Psoas muscle (tissue), 8 donors: ENCODE measurements at places on chromosomes 16 and 17. TPM values are rescaled to one million over a fixed set of nuclear protein-coding genes. Genes with fewer than 3 reads are reported as not detected.

- no peak for DNase-seq
Measured at GRCh38 chr16:49615576-49615975, 240.3 kb downstream of the ZNF423 start.

Gene SCO1
- total RNA-seq: 26.0 TPM

GRCh38 chr17:6674586-6674985, 23.0 kb downstream of the C17orf100 start:
- DNase-seq: no peak

DNA sequence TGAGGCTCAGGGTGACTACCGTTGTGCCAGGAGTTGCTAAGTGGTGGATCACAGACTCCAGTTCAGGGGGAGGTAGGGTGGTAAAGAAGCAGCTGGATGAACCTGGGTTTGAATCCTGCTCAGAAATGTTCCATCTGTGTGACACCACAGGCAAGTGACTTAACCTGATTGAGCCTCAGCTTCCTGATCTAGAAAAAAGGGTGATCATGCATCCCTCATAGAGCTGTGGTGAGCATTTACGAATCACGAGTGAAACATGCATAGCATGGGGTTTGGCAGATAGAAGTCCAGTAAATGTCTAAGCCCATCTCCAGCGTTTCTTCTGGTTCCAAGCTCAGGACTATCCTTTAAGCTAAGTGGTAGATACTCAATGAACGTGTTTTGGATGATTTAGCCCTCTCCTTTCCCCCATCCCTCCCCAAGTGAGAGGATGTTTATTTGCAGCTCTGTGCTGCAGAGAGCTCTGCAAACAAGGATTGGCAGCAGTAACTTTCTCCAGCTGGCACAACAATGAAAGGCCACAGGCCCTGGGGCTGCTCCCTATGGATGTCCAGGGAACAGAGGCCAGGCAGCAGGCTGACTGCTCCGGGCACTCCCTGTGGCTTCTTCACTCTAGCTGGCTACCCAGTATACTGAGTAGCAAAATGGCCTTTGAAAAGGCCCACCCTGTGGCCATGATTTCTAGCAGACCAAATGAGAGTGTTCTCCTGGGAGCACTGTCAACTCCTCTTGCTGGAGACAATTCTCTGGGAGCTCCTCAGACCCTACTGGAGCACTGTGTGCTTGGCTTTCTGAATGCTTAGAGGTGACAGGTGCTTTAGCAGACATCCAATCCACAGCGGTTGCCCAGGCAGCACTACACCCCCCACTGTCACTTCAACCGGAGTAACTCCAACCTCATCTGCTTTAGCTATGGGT, 21.3 kb downstream of the CA4 start:
- no peak for DNase-seq

- no peak for DNase-seq
Measured at GRCh38 chr17:64186171-64187092, 56.5 kb upstream of the ERN1 start.

- DNase-seq: no peak
Measured at GRCh38 chr17:42453439-42453838, 5.2 kb upstream of the ATP6V0A1 start.

- DNase-seq: no peak
Measured at GRCh38 chr16:85227084-85227945, 115.0 kb upstream of the CIBAR2 start.

DNA sequence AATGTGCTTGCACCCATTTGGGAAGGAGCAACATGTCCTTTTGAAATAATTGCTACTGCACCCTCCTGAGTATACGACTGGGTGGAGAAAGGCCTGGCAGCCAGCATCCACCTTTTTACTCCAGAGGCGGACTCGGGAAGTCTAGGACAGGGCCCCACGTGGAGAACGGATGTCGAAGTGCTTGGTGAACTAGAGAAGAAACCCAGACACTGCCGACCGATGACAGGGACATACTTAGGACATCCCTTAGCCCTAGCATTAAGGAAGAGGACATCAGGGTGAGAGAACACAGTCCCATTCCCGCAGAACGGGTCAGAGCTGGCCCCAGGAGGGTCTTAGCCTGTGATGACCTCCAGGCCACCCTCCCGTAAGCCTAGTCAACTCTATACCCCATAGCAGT, 3.8 kb downstream of the YBX2 start:
- DNase-seq: no peak

Gene ENDOV
- 17.9 TPM for total RNA-seq

DNA sequence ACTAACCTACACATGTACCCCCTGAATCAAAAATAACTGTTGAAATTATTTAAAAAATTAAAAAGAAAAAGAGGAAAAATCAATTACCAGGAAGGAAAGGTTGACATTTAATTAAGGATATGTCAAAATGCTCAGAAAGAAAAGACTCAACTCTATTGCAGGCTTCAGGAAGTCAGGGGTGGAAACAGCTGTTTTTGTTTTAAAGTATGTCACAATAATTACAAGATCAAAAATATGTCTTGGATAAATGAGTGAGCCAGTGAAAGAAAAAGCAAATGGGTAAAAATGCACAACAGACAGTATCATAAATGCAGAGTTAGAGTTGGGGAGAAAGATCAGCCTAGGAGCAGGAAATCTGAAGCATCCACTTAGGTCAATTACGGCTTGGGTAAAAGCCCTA, 146.0 kb downstream of the CDH11 start:
- DNase-seq: no peak

- peak; percentile 66 for DNase-seq
Measured at GRCh38 chr16:89410794-89411309, 79.5 kb downstream of the ANKRD11 start.

- DNase-seq: no peak
Measured at GRCh38 chr17:66571745-66572144, 263.2 kb upstream of the CACNG5 start.

Gene NOL3
- total RNA-seq: 100 TPM

DNA sequence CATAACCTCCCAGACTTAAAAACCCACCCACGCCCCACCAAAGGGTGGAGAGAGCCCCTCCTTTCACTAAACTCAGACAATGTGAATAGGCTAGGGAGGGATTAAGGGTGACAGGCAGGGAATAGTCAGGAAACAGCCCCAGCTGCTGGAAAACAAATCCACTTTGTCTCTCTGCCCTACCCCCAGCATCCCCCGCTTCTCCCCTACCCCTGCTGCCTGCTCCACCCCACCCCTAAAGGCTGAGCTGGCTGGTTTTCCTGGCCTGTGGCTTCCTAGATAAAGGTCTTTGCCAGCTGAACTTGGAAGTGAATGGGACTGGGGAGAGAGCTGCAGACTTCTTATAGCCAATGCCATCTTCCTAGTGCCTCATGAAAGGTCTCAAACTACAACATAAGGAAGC, 15.0 kb downstream of the CAVIN1 start:
- DNase-seq: no peak

GRCh38 chr17:34114174-34114573, 140.9 kb upstream of the CCL2 start:
- no peak for DNase-seq

- peak; percentile 73 for DNase-seq
Measured at GRCh38 chr16:23414731-23415130, 38.3 kb downstream of the COG7 start.

DNA sequence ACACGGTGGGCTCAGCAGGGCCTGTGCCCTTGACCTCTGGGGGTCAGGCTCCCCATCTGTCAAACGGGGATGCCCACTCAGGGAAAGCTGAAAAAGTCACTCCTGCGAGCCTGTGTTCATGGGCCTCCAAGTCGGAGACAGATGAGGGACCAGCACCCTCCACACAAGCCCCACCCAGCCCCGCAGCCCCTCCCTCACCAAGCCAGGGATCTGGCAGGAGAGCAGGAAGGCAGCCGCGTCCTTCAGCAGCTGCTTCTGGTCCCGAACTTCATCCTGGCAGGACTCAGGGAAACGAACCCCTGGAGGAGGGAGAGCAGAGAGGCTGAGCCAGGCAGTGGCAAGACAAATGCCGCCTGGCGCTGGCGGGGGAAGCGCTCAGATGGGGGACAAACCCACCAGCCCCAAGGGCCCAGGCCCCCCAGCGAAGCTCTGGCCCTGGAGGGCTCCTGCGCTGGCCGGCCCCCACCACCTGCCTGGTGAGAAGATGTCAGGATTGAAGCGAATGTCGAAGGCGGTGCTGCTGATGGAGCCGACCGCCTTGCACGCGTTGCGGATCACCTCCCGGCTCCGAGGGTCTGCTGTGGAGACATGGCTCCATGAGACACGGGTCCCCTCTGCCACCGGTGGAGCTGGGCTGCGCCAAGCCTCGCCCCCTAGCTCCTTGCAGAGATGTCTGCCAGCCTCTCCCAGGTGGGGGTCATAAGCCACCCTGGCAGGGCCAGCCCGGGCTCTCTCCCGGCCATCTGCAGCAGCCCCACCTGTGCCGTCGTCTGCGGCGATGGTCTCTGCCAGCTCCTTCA, 15.4 kb downstream of the CLUH start:
- DNase-seq: no peak

Gene DOC2A
- 0.51 TPM for total RNA-seq

DNA sequence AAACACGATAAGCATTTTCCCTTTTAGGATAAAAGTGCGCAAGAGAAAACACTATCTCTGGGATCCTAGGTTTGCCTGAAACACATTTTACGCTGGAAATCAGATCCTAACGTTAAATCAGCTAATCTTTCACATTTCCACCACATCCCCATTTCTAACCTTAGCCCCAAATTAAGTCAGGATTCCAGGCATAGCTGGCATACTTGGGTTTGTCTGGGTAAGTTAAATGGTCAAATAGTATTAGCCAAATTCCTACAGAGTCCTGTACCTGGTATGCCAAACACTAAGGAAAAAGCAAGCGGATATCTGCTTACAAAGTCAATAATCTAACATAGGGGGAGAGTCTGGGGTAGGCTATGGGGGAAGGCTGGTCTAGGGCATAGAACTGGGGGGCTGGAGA, 557.4 kb upstream of the ZFHX3 start:
- DNase-seq: no peak

DNA sequence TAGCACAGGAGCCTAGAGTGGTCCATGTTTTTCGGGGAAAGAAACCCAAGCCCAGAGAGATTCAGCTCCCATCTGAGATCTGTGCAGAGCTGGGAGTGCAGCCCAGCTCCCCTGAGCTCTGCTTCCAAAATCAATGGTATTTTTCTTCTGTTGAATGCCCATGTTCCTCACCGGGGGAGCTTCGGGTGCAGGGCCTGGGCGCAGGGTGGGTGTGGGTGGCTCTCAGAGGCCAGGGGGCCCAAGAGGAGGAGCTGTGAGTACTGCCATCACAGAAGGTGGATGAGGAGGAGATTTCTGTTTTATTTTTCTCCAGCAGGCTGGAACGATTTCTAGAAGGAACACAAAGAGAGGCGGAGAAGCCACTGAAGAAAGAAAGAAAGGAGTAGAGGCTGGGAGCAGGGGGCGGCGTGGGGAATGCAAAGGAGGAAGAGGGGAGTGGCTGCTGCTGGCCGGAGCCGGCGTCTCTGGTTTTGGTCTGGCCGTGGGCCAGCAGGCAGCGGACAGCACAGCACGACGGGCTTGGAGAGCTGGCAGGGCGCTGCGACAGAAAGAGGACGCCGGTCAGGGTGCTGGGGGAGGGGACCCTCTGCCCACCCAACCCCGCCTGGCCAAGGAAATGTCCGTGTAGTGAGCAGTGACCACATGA, 76.2 kb upstream of the KSR1 start:
- peak; percentile 72 for DNase-seq

Gene LHX1
- not detected for total RNA-seq

DNA sequence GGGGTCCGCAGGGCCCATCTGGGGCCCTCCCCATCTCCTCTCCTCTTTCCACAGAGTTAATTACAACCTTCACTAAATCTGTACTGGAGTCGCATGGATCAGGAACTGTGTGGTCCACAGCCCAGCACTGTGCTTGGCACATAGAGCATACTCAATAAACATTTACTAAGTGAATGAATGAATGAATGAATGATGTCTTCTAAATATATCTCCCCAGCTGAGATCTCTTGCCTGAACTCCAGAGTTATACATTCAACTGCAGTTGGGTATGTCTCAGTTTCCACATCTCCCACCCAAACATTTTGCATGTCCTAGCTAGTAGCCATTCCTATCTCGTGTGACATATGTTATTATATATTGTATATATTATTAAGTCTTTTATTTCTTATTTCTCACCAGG, 28.7 kb upstream of the IL21R start:
- DNase-seq: no peak

GRCh38 chr16:85270374-85270773, 158.1 kb upstream of the CIBAR2 start:
- DNase-seq: no peak

- no peak for DNase-seq
Measured at GRCh38 chr17:17723354-17724261, 42.4 kb downstream of the RAI1 start.

DNA sequence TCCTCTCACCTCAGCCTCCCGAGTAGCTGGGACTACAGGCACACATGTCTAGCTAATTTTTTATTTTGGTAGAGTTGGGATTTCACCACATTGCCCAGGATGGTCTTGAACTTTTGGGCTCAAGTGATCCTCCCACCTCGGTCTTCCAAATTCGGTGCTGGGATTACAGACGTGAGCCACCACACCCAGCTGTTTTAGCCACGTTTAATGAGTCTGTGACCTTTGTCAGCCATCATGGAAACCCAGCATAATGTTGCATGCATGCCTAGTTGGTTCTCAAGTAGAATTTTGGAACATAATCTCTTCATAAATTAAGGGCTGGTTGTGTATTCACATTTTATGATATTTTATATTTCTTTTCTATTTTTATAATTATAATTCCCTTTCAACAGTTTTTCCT, 42.0 kb downstream of the GOSR1 start:
- DNase-seq: no peak

DNA sequence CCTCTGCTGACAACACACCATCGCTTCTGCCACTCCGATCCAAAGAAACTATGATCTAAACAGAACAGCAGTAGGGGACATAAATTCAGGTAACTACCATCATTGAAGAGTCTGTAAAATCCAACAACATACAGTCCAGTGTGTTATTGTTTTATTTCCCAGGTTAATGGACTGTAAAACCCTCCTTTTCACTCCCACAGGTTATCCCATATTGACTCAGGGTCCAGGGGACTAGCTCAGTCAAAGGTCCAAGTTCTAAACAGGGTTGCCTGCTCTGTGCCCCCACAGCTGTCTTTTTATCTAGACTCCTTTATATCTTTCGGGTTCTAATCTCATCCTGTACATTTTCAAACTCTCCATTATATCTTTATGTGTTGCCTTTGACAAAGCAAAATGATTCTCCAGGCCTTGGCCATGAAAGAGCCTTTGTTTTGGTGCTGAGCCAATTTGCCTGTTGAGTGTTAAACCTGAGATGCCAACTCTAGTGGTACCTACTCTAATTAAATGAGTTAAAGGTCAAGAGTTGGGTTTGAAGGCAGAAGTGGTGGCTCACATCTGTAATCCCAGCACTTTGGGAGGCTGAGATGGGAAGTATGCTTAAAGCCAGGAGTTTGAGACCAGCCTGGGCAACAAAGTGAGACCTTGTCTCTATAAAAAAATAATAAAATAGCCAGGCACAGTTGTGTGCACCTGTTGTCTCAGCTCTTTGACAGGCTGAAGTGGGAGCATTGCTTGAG, 80.5 kb downstream of the SNX11 start:
- DNase-seq: no peak

- DNase-seq: peak; percentile 44
Measured at GRCh38 chr16:31352376-31353115, 2.4 kb upstream of the ITGAX start.
